ENCODE measurements at places on chromosomes 12 and 14.

GRCh38 chr14:93103392-93104080 lies 12.2 kb downstream of the ITPK1 start:
- peak; percentile 34 for DNase-seq
- peak overlapping the region; percentile 85 for H3K27ac ChIP-seq
- H3K36me3 ChIP-seq, result no peaks in the 10 kb centered on the region
- peak overlapping the region; percentile 89 for H3K4me3 ChIP-seq

DNA sequence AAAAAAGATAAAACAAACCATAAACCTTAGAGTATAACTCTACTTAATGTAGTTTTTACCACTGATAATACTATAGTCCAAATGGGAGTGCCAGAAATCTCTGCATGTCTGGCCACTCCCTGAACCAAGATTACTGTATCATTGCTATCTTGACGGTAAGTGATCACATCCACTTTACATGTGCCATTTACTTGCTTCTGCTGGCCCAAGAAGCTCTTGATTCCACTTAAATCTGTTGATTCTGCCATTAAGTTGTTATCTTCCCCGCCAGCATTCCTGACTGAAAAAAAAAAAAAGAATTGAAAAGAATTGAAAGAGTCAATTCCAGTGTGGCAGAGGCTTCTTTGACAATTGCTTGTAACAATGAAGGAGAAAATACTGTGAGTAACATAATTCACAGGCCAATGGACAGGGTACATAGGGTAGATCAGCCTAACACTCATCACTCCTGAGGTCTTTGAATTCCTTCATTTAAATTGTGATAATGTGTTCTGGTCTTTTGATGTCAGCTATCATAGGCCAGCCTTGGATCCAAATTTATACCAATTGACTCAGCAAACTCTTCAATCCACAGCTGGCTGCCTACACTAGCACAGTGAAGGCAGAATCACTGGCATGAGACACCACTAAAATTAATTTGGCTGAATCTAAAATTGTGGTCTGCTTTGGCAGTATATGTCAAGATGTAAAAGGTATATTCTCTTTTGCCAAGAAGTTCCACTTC lies 665.2 kb upstream of the FLRT2 start:
- H3K27me3 ChIP-seq, result no peaks in the 10 kb centered on the region
- no peak overlapping the region for H3K27ac ChIP-seq
- H3K4me3 ChIP-seq, result no peak overlapping the region

DNA sequence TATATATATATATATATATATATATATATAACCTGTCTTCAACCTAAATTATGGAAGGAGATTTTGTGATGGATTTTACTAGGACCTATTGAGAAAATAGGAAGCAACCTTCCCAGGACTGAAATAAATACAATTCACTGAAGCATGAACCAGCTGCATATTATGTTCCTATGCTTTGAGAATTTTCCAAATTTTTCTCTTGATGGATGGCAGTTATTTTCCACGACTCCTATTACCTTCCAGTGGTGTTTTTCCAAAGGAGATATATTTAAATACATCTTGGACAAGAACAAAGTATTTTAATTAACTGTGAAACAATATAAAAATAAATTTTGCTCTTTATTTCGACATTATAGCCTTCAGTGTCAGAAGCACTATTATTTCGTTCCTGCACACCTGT lies 87.9 kb downstream of the TMTC1 start:
- no peaks in the 10 kb centered on the region for H3K4me1 ChIP-seq
- no peak overlapping the region for H3K4me3 ChIP-seq
- H3K27me3 ChIP-seq, result peaks cover 7% of the 10 kb centered on the region
- H3K27ac ChIP-seq, result no peak overlapping the region
- DNase-seq, result no peak

DNA sequence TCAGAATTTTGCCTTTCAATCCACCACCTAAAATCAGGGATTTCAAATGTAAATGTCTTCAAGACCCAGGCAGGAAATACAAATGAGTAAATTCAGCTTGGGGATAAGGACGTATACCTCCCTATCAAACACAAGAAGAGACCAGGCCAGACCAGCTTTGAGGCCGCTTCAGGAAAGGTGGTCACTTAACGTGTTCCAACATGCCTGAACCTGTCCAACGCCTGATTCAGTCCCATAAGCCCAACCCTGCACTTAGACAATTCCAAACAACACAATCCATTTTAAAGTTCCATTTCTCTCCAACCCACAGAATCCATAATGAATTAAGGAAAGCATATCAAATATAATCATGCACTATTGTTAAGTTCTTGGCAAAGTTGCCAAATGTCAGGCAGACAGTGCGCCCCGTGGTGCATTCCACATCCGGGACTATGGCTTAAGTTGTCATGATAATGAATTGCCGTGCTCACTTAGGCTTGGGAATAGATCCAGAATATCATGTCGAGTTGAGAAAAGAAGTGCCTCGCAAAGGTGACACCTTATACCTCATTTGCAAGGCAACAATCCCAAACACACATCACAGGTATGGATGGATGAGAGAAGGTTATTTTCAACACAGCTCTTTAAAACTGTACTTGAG lies 35.5 kb downstream of the CCDC60 start:
- no peaks in the 10 kb centered on the region for H3K36me3 ChIP-seq
- H3K27me3 ChIP-seq, result peaks cover 23% of the 10 kb centered on the region
- no peaks in the 10 kb centered on the region for H3K4me1 ChIP-seq

GRCh38 chr14:56905282-56905681 lies 95.0 kb upstream of the OTX2 start:
- H3K4me1 ChIP-seq, result peaks cover 2% of the 10 kb centered on the region
- H3K4me3 ChIP-seq, result no peak overlapping the region
- DNase-seq, result no peak
- no peaks in the 10 kb centered on the region for H3K36me3 ChIP-seq
- no peak overlapping the region for H3K27ac ChIP-seq

DNA sequence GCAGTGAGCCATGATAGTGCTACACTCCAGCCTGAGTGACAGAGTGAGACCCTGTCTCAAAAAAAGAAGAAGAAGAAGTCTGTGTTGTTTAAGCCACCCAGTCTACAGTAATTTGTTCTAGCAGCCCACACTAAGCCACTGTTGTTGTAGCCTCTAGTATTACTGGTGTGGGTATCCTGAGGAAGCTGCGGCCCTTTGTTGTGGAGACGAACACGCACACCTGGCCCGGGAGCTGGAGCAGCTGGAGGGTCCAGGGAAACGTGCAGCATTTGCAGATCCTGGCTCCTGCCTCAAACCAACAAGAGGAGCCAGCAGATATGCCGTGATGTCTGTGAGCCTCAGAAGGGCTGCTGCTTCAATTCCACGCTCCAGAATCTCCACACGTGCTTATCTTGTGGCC lies 65.3 kb downstream of the MAP1LC3B2 start:
- no peak overlapping the region for H3K27ac ChIP-seq
- no peak for DNase-seq
- peaks cover 30% of the 10 kb centered on the region for H3K27me3 ChIP-seq

DNA sequence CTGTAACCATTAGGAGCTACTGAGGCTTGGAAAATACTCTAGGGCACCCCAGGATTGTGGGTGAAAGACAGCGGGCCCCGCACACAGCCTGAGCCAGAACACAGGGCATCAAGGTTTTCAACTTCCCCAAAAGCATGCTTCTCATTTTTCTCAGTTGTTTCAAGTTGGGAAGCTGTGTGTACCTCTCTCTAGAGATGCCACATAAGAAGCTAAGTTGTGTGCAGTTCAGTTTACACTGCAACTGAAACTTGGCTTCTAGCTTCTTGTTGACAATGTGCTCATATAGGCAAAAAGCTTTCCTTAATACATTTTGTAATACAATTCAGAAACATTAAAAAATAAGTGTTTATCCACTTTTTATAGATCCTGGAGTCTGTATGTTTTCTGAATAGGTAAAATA lies 88.1 kb upstream of the PTPRR start:
- no peak for DNase-seq
- no peaks in the 10 kb centered on the region for H3K4me1 ChIP-seq
- no peak overlapping the region for H3K27ac ChIP-seq
- no peaks in the 10 kb centered on the region for H3K27me3 ChIP-seq

DNA sequence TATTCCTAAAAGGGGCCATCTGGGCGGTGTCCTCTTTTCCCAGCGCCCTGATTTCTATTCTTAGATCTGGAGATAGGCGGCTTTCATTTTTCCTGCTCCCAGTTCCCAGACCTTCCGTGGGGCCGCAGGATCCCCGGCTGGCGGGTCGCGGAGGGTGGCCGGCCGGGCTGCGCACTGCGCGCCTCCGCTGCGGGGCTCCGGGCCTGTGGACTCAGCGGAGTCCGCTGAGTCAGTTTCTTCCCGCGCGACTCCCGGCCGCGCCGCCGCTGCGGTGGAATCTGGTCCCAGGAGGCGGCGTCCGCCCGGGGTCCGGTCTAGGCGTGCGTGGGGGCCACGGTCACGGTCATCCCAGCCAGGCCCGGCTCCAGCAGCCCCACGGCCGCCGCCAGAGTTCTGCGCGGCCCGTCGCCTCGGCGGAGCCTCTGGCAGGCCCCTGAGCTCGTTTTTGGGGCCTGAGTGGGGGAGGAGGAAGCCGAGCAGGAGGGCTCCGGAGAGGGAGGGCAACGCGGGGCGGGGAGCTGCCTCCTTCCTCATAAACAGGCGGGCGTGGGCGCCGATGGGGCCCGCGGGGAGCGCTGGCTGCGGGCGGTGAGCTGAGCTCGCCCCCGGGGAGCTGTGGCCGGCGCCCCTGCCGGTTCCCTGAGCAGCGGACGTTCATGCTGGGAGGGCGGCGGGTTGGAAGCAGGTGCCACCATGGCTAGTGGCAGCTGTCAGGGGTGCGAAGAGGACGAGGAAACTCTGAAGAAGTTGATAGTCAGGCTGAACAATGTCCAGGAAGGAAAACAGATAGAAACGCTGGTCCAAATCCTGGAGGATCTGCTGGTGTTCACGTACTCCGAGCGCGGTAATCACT lies at the start of gene LRRK2:
TSS of gene LRRK2 (plus strand) at position 559 of the 853 bp plus-strand sequence. CDS start at position 694, 135 bp downstream.
- H3K4me3 ChIP-seq, result peak within 1 kb of the TSS; percentile 84
- H3K36me3 ChIP-seq, result peaks cover 6% of the 10 kb centered on the region
- DNase-seq, result peak; percentile 10

- no peaks in the 10 kb centered on the region for H3K4me1 ChIP-seq
- H3K27me3 ChIP-seq, result no peaks in the 10 kb centered on the region
- no peak for DNase-seq
- no peak overlapping the region for H3K27ac ChIP-seq
Measured at GRCh38 chr12:25788707-25789442, 169.6 kb upstream of the RASSF8 start.

GRCh38 chr14:33127531-33127930 lies 188.9 kb downstream of the NPAS3 start:
- no peak for DNase-seq
- no peak overlapping the region for H3K4me3 ChIP-seq
- H3K36me3 ChIP-seq, result no peaks in the 10 kb centered on the region
- H3K27me3 ChIP-seq, result no peaks in the 10 kb centered on the region
- no peak overlapping the region for H3K27ac ChIP-seq

GRCh38 chr14:50225067-50225973 lies 6.1 kb downstream of the SOS2 start:
- H3K36me3 ChIP-seq, result peaks cover 2% of the 10 kb centered on the region
- H3K4me1 ChIP-seq, result peaks cover 41% of the 10 kb centered on the region
- DNase-seq, result no peak
- H3K27ac ChIP-seq, result peak overlapping the region; percentile 82

GRCh38 chr12:11622876-11623281 lies 26.6 kb upstream of the ETV6 start:
- no peaks in the 10 kb centered on the region for H3K27me3 ChIP-seq
- no peak for DNase-seq
- H3K27ac ChIP-seq, result peak overlapping the region; percentile 9
- no peaks in the 10 kb centered on the region for H3K36me3 ChIP-seq

- no peaks in the 10 kb centered on the region for H3K36me3 ChIP-seq
- no peaks in the 10 kb centered on the region for H3K27me3 ChIP-seq
- no peak overlapping the region for H3K27ac ChIP-seq
- no peaks in the 10 kb centered on the region for H3K4me1 ChIP-seq
- DNase-seq, result no peak
- H3K4me3 ChIP-seq, result no peak overlapping the region
Measured at GRCh38 chr12:83805873-83806272, 1106.7 kb downstream of the SLC6A15 start.

DNA sequence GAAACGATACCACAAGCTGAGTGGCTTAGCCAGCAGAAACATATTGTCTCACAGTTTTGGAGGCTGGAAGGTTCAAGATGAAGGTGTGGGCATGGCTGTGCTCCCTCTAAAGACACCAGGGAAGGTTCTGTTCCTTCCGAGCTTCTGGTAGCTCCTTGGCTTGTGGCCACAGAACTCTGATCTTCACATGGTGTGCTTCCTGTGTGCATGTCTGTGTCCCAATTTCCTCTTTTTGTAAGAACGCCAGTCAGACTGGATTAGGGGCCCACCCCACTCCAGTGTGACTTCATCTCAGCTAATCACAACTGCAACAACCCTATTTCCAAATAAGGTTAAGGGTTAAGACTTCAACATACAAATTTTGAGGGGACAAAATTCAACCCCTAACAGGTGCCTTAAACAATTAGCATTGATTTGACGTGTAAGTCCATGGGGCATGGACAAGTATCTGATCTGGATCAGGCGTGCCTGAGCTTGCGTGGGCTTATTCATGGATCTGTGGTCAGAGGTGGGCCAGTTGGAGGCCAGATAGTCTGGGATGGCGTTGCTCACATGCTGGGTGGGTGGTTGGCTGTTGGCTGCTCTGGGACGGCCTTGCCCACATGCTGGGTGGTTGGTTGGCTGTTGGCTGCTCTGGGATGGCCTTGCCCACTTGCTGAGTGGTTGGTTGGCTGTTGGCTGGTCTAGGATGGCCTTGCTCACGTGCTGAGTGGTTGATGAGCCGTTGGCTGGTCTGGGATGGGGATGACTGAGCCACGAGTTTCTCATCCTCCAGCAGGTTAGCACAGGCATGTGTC lies 88.5 kb downstream of the LGMN start:
- DNase-seq, result no peak
- H3K4me1 ChIP-seq, result peaks cover 73% of the 10 kb centered on the region
- H3K27me3 ChIP-seq, result no peaks in the 10 kb centered on the region
- peaks cover 17% of the 10 kb centered on the region for H3K36me3 ChIP-seq

DNA sequence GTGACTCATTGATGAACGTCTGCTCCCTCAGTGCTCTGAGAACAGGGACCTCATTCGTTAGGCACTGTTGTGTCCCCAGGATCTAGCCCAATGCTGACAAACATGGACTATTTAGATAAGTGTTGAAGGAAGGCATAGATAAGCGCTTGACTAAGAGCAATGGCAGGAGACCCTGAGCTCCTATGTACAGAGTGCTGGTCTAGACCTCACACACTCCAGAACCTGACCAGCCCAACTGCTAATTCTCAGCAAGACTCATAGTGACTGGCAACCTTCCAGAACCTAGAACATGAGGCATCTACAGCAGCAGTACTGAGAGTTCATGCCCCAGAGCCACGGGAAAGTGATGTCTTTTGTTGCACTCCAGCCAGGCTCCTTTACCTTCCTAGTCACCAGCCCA lies 69.2 kb downstream of the CRACR2A start:
- no peak for DNase-seq
- peaks cover 11% of the 10 kb centered on the region for H3K36me3 ChIP-seq
- no peak overlapping the region for H3K4me3 ChIP-seq
- no peaks in the 10 kb centered on the region for H3K27me3 ChIP-seq
- H3K27ac ChIP-seq, result peak overlapping the region; percentile 47

DNA sequence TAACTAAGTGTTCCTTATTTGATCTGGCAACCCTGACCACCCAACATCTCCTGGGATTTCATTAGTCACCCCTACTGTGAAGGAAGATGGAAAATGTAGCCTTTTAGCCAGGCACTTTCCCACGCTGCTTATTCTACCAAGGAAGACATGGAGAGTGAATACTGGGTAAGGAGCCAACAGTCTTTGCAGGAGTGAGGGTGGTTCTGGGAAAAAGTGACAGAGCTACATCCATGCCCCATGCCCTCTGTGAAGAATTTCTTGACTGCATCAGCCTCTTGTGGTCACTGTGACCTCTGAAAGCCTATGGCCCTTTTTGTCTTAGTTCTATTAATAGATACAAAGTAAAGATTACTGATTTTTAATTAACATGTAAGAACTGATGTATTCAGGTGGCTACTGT lies 196.0 kb upstream of the EEA1 start:
- H3K27me3 ChIP-seq, result no peaks in the 10 kb centered on the region
- peaks cover 2% of the 10 kb centered on the region for H3K4me1 ChIP-seq
- no peak overlapping the region for H3K27ac ChIP-seq
- H3K4me3 ChIP-seq, result no peak overlapping the region
- H3K36me3 ChIP-seq, result no peaks in the 10 kb centered on the region
- no peak for DNase-seq
